ENCODE measurements at places on chromosomes 12 and 14.
A peak's percentile ranks its signal among the peaks of the same experiment; 100 is the strongest.

- no peak for DNase-seq
Measured at GRCh38 chr12:55935738-55936151, 4.8 kb downstream of the DGKA start.

DNA sequence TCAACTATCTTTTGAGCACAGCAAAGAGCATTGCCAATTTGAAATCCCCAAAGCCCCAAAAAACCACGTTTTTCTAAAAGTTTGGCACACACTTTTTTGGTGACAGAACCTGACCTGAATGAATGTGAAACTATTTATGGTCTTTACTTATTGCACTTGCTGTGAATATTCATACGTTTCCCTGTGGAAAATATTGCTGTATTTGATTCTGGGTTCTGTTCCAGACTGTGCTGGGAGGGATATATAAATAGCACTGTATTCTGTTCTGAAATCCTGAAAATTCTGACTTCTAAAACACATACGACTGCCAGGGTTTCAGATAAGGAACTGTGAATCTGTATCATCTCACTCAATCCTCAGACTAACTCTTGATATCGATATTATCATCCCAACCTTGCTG lies 35.1 kb downstream of the NR1H4 start:
- no peak for DNase-seq

GRCh38 chr14:67857778-67858350 lies 38.3 kb downstream of the RAD51B start:
- no peak for DNase-seq

- DNase-seq = no peak
Measured at GRCh38 chr14:52690983-52691760, 4.2 kb downstream of the ERO1A start.

DNA sequence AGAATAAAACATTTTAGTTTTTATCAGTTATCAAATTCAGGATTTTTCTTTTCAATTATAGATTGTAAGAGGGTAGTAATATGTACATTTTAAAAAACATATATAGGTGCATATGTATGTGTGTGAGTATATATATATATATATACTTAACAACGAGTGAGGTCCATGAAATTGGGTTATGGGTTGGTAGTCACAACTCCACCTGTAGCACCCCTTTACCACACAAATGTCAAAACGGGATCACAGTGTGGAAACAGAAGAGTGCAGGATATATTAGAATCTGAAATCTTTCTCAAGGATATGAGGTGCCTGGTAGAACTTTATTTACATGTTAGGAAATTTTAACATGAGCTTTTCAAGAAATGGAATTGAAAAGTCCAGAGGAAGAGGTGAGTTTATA lies 31.3 kb downstream of the MIA2 start:
- DNase-seq = no peak

DNA sequence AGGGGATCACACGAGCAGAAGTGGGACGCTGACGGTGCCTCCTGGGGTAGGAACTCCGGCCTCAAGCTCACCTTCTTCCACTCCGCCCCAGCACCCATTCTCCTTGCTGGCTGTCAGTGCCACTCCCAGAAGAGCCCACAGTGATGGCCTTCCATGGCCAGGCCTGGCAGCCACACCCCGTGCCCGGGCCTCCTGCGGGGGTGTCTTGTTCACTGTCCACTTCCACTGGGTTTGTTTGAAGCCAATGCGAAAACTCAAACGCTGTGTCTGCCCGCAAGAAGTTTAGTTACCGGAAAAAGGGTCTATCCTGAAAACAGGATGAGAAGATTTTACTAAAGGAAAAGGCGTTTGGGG lies 38.1 kb downstream of the CCDC88C start:
- no peak for DNase-seq

- no peak for DNase-seq
Measured at GRCh38 chr12:125122668-125123067, 57.4 kb downstream of the AACS start.

DNA sequence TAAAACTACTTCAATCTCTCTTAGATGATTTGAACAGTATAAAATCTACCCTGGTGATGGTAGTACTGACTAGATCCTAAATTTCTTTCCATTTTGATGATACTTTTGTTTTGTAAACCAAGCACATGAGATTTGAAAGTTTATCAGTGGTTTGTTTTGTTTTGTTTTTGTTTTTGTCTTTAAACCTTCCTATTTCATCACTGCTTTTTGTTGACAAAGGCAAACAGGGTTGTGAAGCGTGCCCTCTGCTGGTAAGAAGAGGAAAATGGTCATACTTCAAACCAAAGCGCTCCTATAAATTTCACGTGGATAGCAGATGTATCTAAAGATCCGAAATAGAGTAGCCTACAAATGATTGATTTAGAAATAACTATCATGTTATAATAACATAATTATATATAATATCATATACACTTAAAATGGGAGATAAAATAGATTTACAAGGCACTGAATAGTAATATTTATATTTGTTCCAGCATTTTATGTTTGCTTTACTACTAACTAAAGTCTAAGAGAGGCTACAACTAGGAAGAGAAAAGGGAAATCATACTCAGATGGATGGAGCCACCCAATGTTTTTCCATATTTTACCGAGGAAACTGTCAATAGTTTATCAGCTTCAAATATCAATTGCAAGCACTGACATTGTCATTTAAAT lies 254.0 kb upstream of the USP15 start:
- peak; percentile 4 for DNase-seq

- no peak for DNase-seq
Measured at GRCh38 chr12:93008044-93008778, 79.1 kb upstream of the EEA1 start.

- DNase-seq = peak; percentile 5
Measured at GRCh38 chr14:23881282-23881681, 72.3 kb upstream of the DHRS4 start.

- DNase-seq = peak; percentile 26
Measured at GRCh38 chr12:66405395-66405794, 103.1 kb downstream of the HELB start.

DNA sequence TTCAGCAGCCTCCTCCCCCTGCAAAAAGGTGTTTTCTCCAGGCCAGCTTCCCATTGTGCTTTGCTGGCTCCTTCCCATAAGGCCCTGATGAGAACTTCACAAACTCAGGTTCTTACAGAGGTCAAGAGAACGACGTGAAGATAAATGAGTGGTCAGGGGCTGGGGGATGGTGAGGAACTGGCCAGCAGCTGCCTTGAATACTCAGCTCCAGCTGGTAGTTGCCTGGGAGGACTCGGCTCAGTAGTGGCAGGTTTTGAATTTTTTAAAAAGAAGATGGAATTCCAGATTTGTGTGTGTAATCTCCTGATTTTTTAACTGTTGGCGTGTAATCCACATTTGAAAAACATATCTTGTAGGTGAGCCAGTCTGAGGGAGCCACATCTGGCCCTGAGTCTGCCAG lies 5.9 kb downstream of the DDX55 start:
- DNase-seq = no peak

DNA sequence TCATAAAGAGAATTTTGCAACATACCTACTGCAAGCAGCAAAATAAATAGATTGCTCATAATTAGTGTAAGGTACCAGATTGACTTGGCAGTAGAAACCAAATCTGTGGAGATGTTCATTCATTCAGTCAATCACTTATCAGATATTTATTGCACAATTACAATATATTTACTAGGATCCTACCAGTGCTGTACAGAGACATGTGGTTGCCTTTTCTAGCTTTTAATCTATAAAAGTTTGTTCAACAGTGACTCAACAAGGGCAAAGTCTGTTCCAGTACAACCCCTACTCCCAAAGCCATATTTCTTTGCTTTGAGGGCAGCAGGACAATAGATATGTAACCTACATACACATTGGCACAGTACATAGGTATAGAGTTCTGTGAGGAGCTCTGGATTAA lies 27.3 kb downstream of the ABCD2 start:
- DNase-seq = no peak

GRCh38 chr12:49675137-49675536 lies 32.1 kb downstream of the FMNL3 start:
- no peak for DNase-seq

DNA sequence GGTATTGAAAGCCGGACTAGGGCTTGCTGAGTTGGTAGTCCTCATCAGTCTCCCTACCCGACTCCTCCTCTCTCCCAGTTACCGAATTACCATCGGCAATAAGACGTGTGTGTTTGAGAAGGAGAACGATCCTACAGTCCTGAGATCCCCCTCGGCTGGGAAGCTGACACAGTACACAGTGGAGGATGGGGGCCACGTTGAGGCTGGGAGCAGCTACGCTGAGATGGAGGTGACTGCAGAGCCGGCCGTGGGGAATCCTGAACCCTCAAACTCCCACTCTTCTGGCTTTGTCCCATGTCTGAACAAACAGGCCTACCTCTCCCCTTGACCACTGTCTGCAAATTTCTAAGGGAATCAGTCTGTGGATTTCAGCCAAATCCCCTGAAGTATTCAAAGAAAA lies 82.9 kb downstream of the ACACB start:
- DNase-seq = no peak

DNA sequence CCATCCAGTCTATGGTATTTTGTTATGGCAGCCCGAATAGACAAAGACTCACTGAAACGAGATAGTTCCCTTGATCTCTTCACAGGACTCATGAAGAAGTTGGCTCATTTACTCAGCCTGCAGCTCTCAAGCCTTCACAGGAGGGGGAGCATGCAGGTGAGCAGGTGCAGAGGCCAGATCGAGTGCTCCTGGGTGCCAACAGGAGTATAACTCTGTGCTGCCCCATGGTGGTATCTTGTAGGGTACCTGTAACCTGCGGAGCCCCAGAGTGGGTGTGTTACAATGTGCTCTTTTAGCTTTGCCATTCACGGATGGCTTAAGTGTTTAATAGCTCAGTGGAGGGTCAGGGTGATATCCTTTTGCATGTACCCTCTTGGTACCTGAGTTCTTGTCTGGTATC lies 159.5 kb downstream of the METTL25 start:
- DNase-seq = no peak

GRCh38 chr12:64782191-64782876 lies 23.1 kb upstream of the GNS start:
- no peak for DNase-seq

DNA sequence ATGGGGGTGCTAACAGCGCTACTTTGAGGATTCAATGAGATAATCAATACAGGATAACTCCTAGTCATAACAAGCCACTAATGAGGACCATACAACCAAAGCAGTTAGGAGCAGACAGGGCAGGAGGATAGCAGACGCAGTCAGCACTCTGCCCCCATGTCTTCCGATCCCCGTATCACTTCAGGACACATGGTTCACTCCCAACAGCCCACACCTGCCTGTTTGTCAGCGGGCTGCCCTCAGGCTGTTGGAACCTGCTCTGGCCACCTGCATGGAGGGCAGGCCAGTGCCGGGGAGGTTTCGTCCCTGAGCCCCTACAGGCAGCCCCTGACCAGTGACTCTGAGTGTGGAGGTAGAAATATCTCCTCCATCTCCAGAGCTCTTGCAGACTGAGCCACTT lies 37.1 kb upstream of the LTBP2 start:
- DNase-seq = no peak

DNA sequence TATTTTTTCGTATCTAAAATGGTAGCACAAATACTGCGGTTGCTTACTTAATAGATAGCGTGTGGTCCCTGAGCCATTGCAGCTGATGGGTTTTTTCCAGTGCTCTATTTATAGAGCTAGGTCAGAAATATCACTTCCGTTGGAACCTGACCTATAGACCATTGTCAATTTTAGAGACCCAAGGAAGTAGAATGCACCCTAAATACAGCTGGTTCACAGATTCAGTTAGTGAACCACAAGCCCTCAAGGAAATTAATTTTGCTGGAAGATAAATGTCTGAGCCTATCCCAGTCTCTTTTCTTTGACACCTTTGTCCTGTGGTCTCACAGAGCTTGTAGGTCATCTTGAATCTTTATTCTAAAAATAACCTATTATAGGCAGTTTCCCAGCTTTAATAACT lies 391.0 kb downstream of the ZFP36L1 start:
- DNase-seq = no peak

GRCh38 chr12:30136696-30137095 lies 353.0 kb upstream of the TMTC1 start:
- no peak for DNase-seq

GRCh38 chr12:54940727-54941315 lies 43.7 kb downstream of the TESPA1 start:
- no peak for DNase-seq

DNA sequence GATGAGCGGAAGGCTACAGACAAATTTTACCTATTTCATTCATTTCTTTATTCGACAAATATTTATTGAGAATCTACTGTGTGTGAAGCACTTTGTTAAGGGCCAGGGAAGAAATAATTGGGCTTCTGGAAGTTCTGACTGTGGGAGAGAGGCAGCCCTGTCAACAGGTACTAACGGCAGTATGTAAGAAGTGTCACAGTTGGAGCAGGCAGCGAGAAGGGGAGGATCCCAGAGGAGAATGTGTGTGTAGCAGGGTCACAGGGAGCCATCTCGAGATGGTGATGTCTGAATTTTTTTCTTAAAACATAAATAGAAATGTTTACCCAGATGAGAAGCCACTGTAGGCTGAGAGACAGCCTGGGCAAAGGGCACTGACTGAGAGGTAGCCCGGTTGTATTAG lies 163.3 kb upstream of the SLC38A2 start:
- DNase-seq = no peak

- DNase-seq = no peak
Measured at GRCh38 chr12:42130672-42131402, 13.8 kb downstream of the GXYLT1 start.

GRCh38 chr12:50862316-50862715 lies 19.6 kb downstream of the TMPRSS12 start:
- DNase-seq = peak; percentile 33

- peak; percentile 33 for DNase-seq
Measured at GRCh38 chr14:67241411-67242167, at the start of gene PALS1. TSS of gene PALS1 (plus strand) at chr14:67241435. CDS start at chr14:67279171, 37,736 bp downstream.

DNA sequence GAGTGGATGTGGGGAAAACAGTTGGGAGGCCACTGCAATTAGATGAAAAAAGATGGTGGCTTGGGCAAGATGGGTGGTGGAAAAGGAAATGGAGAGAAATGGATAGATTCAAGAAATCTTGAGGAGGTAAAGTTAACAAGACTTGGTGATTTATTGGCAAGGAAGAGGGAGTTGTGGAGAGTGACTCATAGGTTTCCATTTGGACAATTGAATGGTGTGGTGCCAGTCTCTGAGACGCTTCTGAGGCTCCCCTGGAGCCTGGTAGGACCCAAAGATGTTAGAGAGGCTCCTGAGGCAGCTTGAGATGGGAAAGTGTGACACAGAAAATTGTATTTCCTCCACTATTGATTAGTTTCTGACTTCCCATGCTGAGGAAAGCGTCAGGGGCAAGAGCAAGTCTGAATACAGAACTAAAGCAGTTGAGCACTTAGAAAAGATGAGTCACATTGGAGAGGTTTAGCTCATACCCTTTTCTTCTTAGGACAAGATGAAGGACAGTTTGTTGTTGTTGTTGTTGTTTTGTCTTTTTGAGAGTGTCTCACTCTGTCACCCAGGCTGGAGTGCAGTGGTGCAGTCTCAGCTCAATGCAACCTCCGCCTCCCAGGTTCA lies 4.5 kb downstream of the PRPF40B start:
- no peak for DNase-seq

GRCh38 chr14:23285530-23286019 lies 357 bp downstream of the HOMEZ start:
- DNase-seq = no peak

GRCh38 chr14:89134640-89135039 lies 282.4 kb downstream of the FOXN3 start:
- no peak for DNase-seq

Data from fibroblast of skin of left biceps (primary cell).